ENCODE measurements at places on chromosomes 7 and 10.

GRCh38 chr10:97981816-97982215, 48.6 kb downstream of the CRTAC1 start:
- DNase-seq: no peak

DNA sequence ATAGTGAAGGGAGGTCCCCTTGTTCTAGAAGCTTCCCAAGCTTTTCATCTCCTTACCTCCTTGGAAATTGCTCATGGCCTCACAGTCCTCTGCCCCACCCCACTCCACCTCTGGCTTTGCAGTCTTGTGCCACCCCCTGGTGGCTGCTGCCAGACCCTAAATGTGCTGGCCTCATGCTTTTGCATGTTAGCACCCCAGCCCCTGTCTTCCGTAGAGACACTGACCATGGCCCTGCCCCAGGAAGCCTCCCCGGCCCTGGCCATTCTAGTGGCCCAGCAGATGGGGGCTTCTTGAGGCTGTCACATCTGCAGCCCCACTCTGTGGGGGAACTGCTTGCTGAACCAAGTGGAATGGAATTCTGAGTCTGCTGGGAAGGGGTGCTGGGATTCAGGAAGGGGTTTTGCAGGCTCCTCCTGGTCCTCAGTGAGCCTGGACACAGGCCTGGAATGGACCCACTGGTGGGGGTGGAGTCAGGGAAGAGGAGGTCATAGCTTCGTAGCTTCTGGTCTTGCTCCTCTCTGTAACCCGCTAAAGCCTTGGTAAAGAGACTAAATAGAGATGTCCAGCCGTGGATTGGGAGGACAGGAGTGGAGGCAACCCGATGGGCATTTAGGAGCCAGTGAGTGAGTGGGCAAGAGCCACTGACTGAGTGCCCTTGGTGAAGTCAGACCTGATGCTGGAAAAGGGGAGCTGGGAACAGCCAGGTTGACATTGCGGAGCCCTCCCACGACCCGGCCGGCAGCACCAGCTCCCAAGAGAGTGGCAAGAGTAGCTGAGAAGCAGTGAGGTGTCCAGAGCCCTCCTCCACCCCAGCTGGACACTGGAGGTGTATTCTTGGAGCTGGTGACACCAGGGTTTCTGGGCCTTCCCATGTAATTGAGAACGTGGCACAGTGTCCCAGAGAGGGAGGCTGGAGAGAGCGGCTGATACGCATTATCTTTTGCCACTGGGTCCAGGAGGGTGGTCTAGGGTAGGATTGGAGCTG, 20.9 kb downstream of the RAMP3 start:
- peak; percentile 42 for DNase-seq

DNA sequence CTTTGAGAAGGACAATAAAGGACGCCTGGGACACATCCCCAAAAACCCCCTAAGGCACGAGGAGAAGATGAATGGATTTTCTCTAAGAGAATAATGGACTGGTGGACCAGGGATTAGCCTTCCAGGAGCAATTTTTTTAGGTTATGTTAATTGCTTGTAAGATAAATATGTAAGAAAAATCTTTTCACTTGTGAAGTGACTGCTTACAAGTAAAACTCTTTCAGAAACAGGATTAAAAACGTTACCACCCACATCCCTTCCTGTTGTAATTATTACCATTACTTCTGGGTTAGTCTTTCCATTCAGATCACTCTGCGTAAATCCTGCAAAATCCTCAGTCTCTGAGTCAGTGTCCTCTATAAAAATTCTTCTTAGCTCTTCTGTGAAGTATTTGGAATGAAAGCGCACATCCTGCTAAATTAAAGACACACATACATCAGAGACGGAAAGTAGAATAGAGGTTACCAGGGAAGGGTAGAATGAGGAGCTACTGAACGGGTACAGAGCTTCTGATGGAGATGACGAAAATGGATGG, 34.3 kb downstream of the CDCA7L start:
- no peak for DNase-seq

DNA sequence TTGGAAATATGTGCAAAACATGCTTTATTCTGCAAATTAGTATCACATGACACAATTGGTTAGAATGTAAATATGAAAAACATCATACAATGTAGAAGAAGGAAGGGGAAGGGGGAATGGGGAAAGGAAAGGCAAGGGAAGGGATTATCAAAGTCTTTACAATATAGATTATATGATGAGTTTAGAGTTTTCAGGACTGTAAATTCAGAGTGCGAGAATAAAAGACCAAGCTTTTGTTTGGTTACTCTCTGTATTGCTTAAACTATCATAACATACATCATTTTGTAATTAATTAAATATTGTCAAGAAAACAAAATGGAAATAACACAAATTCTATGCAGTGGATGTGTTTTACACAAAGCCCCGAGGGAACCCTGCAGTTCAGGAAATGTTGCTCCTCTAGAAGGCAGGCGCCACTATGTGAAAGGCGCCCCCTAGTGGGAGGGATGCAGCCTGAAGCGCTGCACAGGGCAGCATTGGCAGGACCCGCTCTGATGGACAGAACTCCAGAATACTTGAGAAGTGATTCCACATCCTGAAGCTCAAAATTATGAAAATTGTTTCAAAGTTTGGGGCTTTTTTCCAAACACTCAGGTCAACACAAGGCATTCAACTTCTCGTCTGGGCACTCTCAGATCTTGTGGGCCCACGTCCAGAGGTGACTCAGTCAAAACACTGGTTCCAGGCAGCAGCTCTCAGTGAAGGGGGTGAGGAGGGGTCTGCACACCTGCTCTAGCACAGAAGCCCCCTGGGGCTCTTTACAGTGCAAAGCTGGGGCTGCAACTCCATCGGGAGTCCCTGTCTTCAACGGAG, 31.6 kb upstream of the TMEM254 start:
- peak; percentile 49 for DNase-seq

- DNase-seq: no peak
These were observed 609.7 kb downstream of the INHBA start for GRCh38 chr7:41093141-41093540.

GRCh38 chr7:2605608-2606538, 25.9 kb upstream of the TTYH3 start:
- no peak for DNase-seq

DNA sequence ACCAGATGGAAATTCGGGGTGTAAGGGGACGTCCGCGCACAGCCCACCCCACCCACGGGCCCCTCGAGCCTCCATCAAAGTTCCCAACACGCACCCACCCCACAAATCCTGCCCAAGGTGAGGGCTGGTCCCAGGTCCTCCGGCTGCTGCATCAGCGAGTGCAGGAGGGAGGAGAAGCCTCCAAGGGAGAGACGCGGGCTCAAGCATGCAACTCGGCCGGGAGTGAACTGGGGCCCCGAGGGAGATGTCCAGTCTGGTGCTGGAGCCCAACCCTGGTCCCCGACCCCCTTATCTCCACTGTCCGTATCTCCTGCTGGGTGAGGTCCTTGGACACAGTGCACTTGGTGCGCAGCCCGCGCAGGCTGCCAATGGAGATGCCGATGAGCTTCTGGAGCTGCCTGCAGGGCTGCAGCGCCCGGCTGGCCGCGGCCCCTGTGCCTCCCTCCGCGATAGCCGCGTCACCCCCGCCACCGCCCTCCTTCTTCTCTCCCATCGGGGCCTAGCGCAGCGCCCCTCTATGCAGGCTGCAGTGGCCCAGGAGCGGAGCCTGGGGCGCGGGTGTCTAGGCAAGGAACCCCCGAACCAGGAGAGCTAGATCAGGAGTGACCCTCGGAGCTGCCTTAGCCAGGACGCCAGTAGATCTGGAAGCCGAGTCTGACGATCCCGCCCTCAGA, 489.2 kb downstream of the ZNF33B start:
- DNase-seq: no peak

DNA sequence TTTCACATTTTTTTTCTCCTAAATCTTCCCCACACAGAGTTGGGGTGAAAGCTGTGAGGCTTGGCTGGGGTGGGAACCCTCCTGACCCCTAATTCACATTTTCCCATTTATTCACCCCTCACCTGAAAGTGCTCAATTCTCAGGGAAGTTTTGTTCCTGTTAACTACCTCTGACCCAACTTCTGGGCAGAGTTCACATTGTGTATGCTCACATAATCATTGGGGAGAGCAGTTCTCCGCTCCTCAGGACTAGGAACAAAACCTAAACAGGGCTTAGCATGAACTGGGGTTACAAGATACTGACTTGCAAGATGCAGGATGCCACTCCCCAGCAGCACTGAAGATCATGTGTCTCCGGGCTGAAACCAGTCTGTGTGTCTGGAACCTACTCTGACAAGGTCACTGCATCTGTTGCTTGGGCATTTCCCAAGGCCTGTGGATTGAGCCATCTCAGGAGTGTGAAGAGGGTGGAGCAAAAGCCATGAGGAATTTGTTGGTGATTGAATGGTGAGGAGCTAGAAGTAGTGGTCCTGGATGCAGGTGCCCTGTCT, 258.1 kb upstream of the IGFBP3 start:
- DNase-seq: no peak

DNA sequence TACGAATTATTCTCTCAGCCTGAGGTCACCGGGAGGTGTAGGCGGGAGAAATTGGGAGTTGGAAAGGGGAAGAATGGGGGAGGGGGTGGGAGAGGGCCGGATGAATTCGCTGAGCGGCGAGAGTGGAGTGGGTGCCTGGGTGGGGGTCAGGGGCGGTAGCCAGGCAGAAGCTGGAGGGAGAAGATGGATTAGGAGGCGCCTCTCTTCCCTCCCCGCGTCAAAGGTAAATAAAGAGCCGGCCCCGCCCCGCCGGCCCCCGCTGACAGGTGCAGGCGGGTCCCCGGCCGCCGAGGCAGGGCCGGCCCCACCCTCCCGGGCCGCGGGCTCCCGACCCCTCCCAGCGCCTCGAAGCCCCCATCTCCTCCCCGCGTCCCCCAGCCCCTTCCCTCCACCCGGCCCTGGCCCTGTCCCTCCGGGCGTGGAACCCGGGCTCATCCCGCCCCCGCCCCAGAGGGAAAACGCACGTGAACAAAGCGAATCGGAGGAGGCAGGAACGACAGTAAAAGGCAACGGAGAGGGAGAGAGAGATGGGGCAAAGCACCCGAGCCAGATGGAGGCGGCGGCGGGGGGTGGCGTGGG, 872 bp downstream of the FAM131B start:
- DNase-seq: no peak

- DNase-seq: peak; percentile 85
These were observed 13.0 kb upstream of the STK31 start for GRCh38 chr7:23696916-23697441.

DNA sequence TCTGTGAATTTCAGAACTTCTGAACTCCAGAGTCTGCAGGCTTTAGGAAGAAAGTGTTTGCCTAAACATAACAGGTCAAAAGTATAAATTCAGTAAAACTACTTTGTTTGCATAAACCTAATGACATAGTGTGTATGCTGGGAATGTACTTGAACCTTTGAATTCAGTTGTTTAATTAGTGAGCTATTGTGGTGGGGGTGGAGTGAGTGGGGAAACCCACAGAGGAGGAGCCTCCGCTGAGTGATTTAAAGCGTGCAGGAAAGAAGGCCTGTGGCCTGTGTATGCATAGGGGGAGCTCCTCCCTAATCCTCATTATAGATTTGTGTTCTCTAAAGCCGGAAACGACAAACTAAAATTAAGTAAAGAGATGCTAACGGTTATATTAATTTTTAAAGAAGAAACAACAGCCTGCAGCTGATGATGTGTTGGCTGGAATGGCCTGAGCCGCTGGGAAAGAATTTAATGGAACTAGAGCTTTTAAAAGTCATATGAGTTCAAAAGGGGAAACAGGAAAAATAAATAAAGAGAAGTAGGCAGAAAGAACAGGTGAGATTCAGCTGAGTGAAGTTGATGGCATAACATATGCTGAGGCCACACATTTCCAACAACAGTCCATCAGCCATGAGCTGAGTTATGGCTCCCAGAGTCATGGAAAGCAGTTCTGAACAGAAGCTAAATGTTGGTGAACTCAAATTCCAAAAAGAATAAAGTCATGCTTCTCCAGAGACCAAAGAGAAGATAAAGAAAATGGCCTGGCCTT, 595.0 kb downstream of the GRM8 start:
- DNase-seq: peak; percentile 43

DNA sequence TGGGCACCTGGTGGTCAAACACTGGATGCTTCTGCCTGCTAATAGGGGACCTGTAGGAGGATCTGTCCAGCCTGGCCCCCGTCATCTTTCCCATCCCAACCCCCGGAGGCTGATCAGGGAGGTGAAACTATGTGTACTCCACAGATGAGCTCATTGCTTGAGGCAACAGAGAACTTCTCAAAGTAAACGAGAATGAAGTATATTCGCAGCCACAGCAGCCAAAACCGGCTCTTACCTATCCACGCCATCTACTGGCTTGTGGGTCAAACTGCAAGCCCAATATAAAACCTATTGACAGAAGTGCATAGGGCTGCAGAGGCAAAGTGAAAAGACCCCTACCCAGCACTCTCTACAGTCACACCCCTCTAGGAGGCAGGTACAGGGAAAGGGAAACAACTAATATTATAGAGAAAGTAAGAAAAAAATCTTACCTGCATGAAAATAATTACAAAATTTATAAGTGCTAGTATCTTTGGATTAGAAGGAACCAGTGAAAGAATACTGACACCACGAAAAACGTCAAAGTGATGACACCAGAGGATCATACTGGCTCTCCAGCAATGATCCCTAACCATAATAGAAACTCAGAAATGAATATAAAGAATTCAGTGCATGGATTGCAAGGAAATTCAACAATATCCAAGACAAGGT, 973.5 kb downstream of the ANKRD7 start:
- peak; percentile 19 for DNase-seq

DNA sequence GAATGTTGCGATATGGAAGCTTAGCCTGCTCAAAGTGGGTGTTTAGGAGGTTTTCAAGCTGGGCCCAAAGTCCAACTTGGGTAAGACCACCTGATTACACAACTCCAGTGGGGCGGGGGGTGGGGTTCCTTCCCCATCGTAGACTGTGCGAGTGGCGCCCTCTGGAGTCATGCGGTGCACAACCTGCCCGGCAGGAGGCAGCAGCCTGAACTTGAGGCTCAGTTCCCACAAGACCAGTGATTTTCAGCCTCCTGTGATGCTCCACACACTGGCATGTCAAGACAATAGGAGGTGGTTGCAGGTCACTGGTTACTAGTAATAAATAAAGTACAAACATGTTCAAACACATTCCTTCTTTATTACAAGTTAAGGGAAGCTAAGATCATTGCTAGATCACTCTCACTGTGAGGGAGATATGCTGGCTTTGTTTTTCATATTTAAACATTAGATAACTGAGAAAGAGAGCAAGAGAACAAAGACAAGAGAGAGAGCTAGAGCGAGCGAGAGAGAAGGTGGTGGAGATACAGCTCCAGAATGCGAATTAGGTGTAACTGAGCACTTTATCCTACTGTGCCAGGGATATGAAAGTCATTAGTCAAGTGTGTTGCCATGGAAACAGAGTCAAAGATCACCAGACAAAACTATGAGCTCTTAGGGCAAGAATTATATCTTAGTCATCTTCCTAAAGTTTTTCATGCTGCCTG, 97.4 kb upstream of the BMPER start:
- DNase-seq: peak; percentile 64

DNA sequence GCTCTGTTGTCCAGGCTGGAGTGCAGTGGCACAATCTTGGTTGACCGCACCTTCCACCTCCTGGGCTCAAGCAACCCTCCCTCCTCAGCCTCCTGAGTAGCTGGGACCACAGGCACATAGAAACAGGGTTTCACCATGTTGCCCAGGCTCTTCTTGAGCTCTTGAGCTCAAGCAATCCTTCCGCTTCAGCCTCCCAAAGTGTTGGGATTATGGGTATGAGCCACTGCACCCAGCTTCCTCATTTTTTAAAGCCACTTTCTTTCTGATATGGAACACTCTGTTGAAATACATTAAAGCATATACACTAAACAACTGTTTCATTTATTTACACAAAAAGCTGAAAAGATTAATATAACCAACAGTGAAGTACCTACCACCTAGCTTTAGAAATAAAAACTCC, 117.2 kb downstream of the CLEC2L start:
- DNase-seq: no peak

GRCh38 chr10:51384971-51385370, 310.7 kb downstream of the PRKG1 start:
- no peak for DNase-seq

GRCh38 chr7:83053965-83054364, 108.7 kb downstream of the PCLO start:
- no peak for DNase-seq
